Frontal cortex (tissue), 4 donors: ENCODE measurements at places on chromosomes 7 and 10.
A peak's percentile ranks its signal among the peaks of the same experiment; 100 is the strongest.

- no peak for DNase-seq
These were observed 12.2 kb downstream of the HOXA1 start for GRCh38 chr7:27083646-27084045.

GRCh38 chr7:86372262-86372661, 271.4 kb upstream of the GRM3 start:
- DNase-seq: no peak

DNA sequence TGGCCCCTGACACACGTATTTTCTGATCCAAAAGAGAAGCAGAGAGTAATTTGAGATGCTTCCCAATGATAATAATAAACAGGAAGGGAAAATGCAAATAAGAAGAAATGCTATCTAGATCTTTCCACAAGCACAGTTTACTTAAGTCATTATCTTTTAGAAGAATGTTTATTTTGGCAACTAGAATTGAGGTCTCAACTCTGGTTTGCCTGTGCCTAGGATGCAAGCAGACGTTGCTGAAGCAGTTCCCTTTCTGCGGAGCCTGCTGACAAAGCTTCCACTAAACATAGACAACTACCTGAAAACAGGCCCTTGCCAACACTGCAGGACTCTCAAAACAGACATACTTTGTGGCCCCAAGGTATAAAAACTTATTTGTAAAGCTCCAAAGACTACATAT, 315.8 kb upstream of the POM121L12 start:
- DNase-seq: no peak

DNA sequence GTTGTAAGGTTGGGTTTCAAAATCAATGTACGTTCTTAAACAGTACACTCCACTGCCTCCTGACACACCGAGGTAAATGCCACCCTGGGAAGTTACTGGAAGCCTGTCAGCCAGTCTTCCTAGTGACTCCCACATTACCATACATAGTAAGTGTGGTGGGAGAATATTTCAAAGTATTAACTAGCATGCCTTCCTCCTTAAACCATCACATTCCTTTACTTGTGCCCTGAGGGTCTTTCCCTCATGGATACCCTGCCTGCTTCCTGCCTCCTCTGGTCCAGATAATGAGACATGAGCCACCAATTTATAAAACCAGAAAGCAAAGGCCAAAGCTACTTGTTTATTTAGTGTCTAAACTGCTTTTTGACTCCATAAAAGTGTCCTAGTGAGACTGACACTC, 23.3 kb upstream of the SORCS3 start:
- DNase-seq: no peak

GRCh38 chr10:24444337-24444736, 235.4 kb downstream of the KIAA1217 start:
- no peak for DNase-seq

- peak; percentile 75 for DNase-seq
These were observed 67.5 kb upstream of the INSIG1 start for GRCh38 chr7:155230169-155230593.

GRCh38 chr7:31935124-31936054, 134.8 kb downstream of the PDE1C start:
- no peak for DNase-seq

- DNase-seq: no peak
These were observed 337.0 kb downstream of the PTEN start for GRCh38 chr10:88200312-88201032.

- no peak for DNase-seq
These were observed 97.6 kb downstream of the SUGCT start for GRCh38 chr7:40232242-40232893.

DNA sequence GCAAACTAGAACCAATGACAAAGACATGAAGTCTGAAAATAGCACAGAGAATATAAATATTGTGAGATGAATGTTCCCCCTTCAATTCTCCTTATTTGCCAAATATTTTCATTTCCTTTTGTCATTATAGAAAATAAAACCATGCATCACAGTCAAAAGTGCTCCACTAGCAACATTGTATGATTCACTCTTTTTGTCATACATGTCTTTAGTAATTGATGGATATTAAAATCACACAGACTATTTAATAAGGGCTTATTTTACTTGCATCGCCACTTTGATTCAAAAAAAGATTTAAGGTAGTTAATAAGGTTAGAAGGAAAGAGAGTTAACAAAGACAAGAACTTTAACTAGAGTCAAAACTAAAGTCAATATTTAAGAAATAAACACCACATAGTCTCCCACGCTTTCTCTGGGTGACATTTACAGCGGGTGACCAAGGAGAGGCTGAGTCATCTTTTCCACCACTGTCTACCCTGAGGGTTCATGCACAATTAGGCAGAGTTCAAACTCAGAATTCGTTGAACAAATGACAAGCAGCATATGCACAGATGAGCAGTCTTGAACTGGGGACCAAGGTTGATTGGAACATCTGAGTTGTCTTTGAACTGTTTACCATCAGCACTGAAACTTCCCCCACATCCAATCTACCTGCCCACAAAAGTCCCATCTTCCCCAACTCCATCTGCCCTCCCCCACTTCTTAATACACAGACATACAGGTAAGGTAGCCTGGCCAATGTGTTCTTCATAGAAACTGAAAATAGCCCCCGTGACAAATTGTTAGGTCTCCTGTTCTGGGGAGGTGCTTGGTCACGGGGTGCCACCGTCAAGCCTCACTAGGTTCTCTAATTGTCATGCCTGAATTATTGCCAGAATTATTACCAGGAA, 42.5 kb downstream of the C7orf25 start:
- no peak for DNase-seq

- DNase-seq: no peak
These were observed 208.1 kb upstream of the NPVF start for GRCh38 chr7:25436413-25436812.

GRCh38 chr10:97319671-97320479, 804 bp downstream of the FRAT1 start:
- no peak for DNase-seq

DNA sequence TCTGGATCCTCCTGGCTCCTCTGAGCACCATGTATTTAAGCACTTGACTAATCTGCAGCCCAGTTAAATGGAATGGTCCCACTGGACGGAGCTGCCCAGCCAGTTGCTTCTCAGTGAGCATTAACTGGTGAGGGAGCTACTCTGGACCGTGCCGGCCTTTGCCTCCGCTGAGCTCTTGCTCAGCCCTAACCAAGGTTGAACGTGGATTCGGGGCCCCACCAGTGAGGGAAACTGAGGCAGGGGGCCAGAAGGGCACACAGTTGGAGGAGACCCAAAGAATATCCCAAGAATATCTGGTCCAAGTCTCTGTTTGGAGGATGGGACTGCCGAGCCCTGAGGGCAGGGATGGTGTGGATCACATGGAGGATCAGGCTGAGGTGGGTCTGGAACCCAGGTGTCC, 13.7 kb downstream of the ADCYAP1R1 start:
- no peak for DNase-seq

GRCh38 chr7:17943006-17943405, 2.7 kb upstream of the SNX13 start:
- no peak for DNase-seq

- DNase-seq: no peak
These were observed 316.0 kb upstream of the SEMA3C start for GRCh38 chr7:81234896-81235295.

GRCh38 chr10:87696922-87697745, 37.5 kb downstream of the PAPSS2 start:
- no peak for DNase-seq

- peak; percentile 33 for DNase-seq
These were observed 739 bp upstream of the CCDC186 start for GRCh38 chr10:114174695-114175188.

- DNase-seq: no peak
These were observed 21.2 kb downstream of the RHEB start for GRCh38 chr7:151498495-151498894.

DNA sequence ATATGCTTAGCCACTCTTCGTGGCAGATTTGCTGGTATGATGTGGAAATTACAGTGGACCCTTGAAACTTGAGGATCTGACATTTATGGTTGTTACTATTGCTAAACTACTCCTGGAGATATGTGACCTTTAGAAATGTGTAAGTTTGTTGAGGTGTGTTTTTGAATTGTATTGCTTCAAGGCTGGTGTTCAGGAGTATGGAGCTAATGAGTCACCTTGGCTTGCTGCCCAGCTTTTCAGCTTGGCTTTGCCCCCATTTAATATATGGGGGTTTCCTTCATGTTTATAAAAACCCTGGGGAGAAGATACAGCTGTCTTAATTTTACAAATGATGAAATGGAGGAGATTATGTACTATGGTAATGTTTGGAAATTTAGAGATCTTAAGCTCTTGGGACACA, 11.6 kb downstream of the HBP1 start:
- no peak for DNase-seq

DNA sequence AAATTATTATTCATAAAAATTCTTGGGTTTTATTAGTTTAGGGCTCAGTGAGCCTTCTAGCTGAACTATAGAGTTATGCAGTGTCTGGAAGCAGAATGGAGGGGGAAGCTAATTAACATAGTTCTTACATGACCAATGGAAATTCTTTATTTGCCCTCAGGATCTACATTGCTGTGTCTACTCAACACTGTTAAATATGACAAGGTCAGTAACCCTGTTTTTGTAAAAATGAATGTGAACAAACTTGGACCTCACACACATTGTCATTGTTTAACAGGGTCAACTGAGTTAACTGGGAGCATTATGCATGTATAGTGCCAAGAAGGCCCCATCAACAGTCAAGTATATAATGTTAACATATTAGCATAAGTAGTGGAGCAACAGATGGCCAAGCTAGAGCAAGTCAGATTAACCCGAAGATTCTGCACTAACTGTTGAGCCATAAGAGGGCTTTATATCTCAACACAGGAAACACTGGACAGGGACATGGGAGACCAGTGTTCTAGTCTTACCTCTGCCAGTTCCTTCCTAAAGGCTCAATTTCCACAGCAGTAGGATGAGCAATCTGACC, 122.5 kb upstream of the SEM1 start:
- DNase-seq: no peak

DNA sequence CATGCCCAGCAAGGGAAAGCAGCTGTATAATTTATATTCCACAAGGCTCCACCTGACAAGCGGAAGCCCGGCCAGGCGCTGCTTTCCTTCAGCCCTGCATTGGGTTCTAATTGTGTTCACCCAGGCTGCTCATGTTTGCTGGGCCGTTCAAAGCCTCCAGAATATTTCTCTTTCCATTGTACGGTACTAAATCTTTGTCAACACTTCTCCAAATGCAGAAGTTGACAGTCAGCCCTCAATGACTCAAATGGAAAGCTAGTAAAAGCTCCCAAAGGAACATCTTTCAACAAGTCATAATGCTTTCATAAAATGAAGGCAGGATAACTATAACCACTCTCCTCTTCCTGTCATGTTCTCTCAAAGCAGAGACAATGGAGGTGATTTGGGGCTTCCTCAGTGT, 17.8 kb upstream of the CPXM2 start:
- DNase-seq: no peak

DNA sequence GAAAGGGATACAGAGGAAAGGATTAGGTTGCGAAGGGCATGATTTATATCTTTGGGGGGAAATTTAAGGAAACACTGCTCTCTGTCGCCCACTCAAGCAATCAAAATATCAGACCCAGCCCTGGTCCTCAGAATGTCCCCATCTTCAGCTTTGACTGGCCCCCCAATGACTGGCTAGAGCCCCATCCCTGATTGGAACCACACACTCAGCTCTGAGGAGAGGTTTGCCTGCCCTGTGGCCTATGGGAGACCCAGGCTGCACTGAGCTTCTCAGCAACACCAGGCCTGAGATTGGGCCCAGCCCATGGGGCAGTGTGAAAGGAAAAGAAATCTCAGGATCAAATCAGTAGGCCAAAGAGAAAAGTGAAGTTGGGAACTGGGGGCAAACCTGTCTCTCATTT, 69.5 kb downstream of the ADCYAP1R1 start:
- no peak for DNase-seq

- DNase-seq: no peak
These were observed 109.6 kb downstream of the TCERG1L start for GRCh38 chr10:131201741-131202515.

DNA sequence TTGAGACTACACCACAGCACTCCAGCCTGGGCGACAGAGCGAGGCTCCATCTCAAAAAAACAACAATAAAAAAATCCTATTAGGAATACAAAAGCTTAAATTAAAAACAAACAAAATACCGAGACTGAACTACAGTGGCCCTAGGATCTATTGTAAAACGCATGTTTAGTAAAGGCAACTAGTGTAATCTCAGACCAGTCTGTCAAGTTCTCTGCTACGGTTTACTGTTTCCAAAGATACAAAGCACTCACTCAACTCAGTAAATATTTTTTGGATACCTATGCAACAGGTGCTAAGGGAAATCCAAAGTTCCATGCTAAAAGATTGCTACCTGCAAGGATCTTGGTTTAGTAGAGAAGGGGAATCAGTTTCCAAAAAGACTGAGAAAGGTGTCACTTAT, 3.4 kb upstream of the MIOS start:
- no peak for DNase-seq

- DNase-seq: no peak
These were observed 49.0 kb downstream of the SLIT1 start for GRCh38 chr10:97136756-97137155.

DNA sequence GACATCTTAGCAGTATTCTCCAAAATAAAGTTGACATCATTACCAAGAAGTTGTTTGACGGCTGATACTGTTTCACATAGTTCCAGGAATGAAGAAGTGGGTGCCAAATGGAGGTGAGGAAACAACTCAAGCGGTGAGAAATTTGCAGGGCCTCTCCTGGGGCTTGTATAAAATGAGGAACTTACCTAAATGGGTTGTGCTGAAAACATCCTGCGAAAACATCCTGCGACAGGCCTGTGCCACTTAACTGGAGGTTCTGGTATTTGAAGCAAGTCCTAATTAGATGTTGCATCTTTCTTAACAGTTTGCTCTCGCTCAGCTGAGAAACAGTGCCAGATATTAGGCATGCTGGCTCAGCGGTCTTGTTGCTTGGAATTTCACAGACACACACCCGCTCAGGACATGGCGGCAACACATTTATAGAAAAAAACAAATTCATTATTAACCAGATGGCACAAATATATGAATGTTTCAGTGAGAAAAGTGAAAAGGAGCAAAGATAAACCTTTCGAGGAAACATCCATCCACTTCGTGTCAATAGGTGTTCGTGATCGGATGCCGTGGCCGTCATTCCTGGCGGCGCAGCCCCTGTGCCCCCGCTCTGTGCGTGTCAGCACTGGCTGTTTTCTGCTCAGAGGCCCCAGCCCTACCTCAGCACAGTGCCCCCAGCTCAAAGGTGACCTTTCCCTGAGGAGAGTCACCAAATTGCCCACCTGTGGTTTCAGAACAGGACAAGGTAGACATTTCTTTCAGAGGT, 48.1 kb downstream of the CDC123 start:
- DNase-seq: no peak

- DNase-seq: no peak
These were observed 202.7 kb downstream of the EBF3 start for GRCh38 chr10:129761197-129761972.

DNA sequence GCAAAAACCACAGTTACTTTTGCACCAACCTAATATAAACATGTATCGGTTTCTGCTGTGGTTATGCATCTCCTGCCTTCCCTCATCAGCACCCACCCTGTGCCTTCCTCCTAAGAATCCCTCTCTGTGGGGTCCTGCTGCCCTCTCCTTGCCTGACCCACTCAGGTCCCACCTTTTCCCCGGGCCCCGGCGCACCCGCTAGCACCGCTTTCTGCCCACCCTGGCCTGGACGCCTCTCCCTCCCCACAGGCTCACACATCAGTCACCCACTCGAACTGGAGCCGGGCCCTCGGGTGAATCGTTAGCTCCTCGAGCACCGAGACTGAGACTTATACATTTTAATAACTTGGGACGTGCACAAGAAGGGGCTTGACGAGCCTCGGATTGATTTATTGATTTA, 110.5 kb downstream of the ADARB2 start:
- no peak for DNase-seq

- DNase-seq: no peak
These were observed 748.7 kb upstream of the GALNT17 start for GRCh38 chr7:70383066-70383782.
